Activated T-cell treated with anti-CD3 and anti-CD28 coated beads, Interleukin-2, amount 50 U/mL, for 1 hour (primary cell): ENCODE measurements at places on chromosomes 2 and 18.

- DNase-seq = no peak
Measured at GRCh38 chr2:105403783-105404698, 5.2 kb upstream of the FHL2 start.

GRCh38 chr2:103003750-103004260, 242.0 kb downstream of the TMEM182 start:
- DNase-seq = no peak

GRCh38 chr2:44829771-44830170, 111.7 kb upstream of the SIX3 start:
- DNase-seq = no peak

DNA sequence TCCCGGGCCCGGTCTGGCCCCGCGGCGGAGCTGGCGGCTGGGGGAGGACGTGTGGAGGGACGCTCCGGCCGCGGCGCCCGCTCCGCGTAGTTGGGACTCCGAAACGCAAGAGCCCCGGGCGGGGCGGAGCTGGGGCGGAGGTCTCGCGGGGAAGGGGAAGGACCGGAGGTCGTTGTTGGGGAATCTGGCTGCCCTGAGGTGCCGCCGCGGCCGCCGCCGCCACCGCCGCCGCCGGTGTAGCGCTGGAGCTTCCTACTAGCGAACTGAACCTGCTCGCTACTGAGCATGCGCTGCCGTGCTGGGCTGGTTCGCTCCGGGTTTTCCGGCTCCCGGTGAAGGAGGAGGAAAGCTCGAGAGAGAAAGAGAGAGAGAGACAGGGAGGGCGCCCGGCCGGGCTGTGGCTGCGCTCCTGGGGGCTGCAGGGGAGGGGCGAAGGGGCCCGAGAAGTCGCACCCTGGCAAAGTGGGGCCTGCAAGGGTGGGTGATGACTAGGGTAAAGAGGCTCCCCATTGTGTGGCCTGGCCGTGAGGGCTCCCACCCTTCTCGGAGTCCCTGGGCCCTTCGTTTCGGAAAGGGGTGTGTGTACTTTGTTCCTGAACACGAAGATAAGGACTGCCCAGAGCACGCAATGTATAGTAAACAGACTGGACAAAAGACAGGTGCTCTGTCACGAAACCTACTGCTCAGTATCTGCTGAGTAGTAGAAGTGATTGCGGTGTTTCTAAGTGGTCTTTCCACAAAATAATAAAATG, at the start of gene SOS1:
SOS1 (minus strand) TSS at position 281 of the 752 bp plus-strand sequence. CDS start 629 bp downstream, outside the sequence.
- peak; percentile 93 for DNase-seq

GRCh38 chr18:69401226-69401971, 711 bp downstream of the DOK6 start:
- no peak for DNase-seq

- no peak for DNase-seq
Measured at GRCh38 chr2:179614121-179614520, 247.3 kb downstream of the ZNF385B start.

DNA sequence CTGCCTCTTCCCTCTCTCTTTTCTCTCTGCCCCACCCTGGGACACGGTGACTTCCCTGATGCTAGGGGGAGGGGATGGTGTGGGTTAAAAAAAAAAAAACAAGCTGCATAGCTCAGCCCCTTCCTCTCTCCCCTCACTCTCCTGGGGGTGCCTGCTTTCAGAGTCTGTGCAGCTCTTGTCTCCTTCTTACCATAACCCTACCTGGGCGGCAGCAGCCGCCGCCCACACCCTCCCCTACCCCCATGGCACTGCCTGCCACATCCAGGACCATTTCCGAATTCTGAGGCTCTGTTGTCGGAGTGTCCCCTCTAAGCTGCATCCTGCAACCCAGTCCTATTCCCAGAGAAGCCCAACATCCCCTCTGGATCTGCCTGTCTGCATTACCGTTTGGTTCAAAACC, 16.0 kb downstream of the TTC32 start:
- no peak for DNase-seq
